Pancreas (tissue), 10 donors: ENCODE measurements at places on chromosomes 4 and X. TPM values are rescaled to one million over a fixed set of nuclear protein-coding genes. Genes with fewer than 3 reads are reported as not detected.

SLC38A5 gene
- total RNA-seq: 91.9 TPM

GRCh38 chrX:145410622-145411021 lies 163.3 kb downstream of the SPANXN1 start:
- H3K27me3 ChIP-seq: no peaks in the 10 kb centered on the region
- no peaks in the 10 kb centered on the region for H3K36me3 ChIP-seq
- no peak overlapping the region for H3K4me3 ChIP-seq
- no peaks in the 10 kb centered on the region for H3K4me1 ChIP-seq

PHEX gene
- not detected for total RNA-seq

- H3K4me3 ChIP-seq: no peak overlapping the region
- DNase-seq: no peak
- peaks cover 9% of the 10 kb centered on the region for H3K36me3 ChIP-seq
Observed at GRCh38 chr4:184408684-184409081, 65.7 kb downstream of the IRF2 start.

DNA sequence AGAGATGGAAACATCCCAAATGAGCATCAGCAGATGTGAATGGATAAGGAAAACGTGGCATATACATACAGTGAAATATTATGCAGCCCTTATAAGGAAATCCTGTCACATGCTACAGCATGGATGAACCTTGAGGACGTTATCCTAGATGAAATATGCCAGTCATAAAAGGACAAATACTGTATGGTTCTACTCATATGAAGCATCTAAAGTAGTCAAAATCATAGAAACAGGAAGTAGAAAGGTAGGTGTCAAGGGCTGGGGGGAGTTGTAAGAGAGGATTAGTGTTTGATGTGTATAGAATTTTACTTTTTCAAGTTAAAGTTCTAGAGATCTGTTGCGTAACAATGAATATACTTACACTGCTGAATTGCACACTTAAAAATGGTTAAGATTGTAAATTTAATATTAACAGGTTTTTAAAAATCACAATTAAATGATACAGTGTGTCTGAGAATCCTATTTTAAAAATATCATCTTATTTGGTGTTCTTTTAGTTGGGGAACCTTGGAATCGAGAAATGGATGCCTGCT lies 58.5 kb downstream of the KDM6A start:
- H3K27ac ChIP-seq: no peak overlapping the region
- H3K4me1 ChIP-seq: peaks cover 14% of the 10 kb centered on the region
- H3K36me3 ChIP-seq: no peaks in the 10 kb centered on the region
- H3K27me3 ChIP-seq: no peaks in the 10 kb centered on the region

CCDC160 gene
- 0.14 TPM for total RNA-seq

DNA sequence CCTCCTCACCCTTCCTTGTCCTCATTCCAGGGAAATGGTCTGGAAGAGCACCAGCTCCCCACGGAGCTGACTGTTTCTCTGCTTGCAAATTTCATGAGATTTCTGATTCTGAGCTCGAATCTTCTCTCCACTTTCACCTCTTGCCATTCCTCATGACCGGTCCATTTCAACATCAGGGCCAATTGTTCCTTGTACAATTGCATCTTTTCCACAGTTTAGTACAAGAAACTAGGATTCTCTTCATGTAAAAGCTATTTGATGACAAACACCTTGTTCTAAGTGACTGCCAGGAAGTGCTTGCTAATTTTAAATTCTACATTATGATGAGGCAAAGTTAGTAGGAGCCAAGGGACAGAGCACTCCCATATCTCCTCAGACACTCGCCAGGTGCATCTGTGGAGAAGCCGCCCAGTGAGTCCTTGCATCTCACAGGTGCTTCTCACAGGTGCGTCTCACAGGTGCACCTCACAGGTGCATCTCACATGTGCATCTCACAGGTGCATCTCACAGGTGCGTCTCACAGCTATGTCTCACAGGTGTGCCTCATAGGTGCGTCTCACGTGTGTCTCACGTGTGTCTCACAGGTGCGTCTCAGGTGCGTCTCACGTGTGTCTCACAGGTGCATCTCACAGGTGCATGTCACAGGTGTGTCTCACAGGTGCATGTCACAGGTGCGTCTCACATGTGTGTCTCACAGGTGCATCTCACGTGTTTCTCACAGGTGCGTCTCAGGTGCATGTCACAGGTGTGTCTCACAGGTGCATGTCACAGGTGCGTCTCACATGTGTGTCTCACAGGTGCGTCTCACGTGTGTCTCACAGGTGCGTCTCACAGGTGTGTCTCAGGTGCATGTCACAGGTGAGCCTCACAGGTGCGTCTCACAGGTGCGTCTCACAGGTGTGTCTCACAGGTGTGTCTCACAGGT lies 3.0 kb upstream of the PDE6B start:
- no peaks in the 10 kb centered on the region for H3K36me3 ChIP-seq
- no peak overlapping the region for H3K27ac ChIP-seq
- H3K27me3 ChIP-seq: no peaks in the 10 kb centered on the region
- H3K4me1 ChIP-seq: no peaks in the 10 kb centered on the region

DNA sequence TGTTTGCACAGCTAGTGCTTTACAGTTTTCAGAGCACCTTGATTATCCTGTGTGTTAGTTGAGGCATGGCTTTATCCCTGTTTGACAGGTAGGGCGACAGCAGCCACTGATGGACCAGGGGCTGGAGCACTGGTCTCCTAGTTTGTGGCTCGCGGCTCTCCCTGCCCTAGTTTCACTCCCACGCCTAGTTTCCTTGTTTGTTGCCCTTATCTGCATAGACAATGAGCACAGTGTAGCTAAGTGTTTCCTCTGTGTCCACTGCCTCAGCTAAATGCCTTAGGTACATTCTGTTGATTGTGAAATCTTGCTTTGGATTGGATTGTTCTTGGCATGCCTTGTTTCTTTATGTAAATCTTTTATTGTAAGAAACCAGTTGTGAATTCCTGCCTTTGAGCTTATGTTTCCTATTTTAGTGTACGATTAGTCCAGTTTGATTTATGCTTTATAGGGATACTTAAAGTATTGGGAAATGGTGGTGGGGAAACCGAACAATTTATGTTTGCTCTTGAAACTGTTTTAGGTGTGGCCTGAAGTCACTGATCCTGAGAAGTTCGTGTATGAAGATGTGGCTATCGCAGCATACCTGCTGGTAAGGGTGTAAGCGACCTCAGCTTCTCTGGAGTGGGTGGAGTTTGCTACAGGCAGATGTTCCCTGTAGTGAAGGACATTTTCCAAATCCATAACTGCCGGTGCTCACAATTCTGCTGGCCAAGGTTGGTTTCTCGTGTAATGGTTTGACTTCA lies 11.0 kb downstream of the TRMT44 start:
- no peak for DNase-seq
- peaks cover 3% of the 10 kb centered on the region for H3K36me3 ChIP-seq
- H3K4me1 ChIP-seq: no peaks in the 10 kb centered on the region
- H3K27me3 ChIP-seq: no peaks in the 10 kb centered on the region

GRCh38 chr4:177895136-177895535 lies 452.9 kb upstream of the AGA start:
- no peak overlapping the region for H3K27ac ChIP-seq
- H3K4me1 ChIP-seq: no peaks in the 10 kb centered on the region
- H3K27me3 ChIP-seq: no peaks in the 10 kb centered on the region
- no peak overlapping the region for H3K4me3 ChIP-seq
- no peak for DNase-seq
- H3K36me3 ChIP-seq: no peaks in the 10 kb centered on the region

GRCh38 chr4:142379277-142380051 lies 466.6 kb downstream of the INPP4B start:
- H3K27ac ChIP-seq: peak overlapping the region; percentile 56
- no peak overlapping the region for H3K4me3 ChIP-seq
- H3K27me3 ChIP-seq: no peaks in the 10 kb centered on the region
- H3K4me1 ChIP-seq: peaks cover 21% of the 10 kb centered on the region

PCDH7 gene
- 0.43 TPM for total RNA-seq

- no peaks in the 10 kb centered on the region for H3K4me1 ChIP-seq
- no peaks in the 10 kb centered on the region for H3K27me3 ChIP-seq
- no peak for DNase-seq
- no peak overlapping the region for H3K4me3 ChIP-seq
- no peaks in the 10 kb centered on the region for H3K36me3 ChIP-seq
Observed at GRCh38 chr4:155679343-155679742, 12.7 kb downstream of the GUCY1A1 start.

DNA sequence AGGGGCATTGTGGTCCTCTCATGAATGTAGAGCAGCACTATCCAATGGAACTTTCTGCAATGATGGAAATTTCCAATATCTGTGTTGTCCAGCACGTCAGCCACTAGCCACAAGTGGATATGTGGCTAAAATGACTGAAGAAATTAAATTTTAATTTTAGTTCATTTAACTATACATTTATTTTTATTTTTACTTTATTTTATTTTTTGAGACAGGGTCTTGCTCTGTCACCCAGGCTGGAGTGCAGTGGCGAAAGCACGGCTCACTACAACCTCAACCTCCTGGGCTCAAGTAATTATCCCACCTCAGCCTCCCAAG lies 13.3 kb upstream of the RBBP7 start:
- DNase-seq: no peak
- H3K4me1 ChIP-seq: no peaks in the 10 kb centered on the region
- H3K36me3 ChIP-seq: no peaks in the 10 kb centered on the region

DNA sequence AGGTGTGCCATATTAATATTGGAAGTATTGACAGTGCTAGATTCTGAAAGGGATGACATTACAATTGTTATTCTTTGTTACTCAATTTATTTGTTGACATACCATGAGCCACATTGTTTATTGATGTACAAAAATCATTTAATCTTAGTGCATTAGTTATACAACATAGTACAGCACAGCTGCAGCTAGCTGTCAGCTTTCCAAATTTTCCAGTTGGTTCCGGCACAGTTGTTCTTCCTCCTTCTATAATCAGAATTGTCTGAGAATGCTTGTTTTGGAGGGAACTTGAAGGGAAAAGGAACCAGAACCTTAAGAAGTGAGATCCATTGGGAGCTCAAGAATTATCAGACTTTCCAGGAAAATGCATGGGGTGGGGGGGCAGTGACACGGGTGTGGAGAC lies 281.4 kb downstream of the ZIC3 start:
- no peak overlapping the region for H3K4me3 ChIP-seq
- H3K27ac ChIP-seq: no peak overlapping the region
- no peak for DNase-seq
- H3K36me3 ChIP-seq: no peaks in the 10 kb centered on the region
- no peaks in the 10 kb centered on the region for H3K27me3 ChIP-seq

- H3K36me3 ChIP-seq: no peaks in the 10 kb centered on the region
- DNase-seq: no peak
- no peak overlapping the region for H3K27ac ChIP-seq
- no peaks in the 10 kb centered on the region for H3K4me1 ChIP-seq
- H3K4me3 ChIP-seq: no peak overlapping the region
- H3K27me3 ChIP-seq: no peaks in the 10 kb centered on the region
Observed at GRCh38 chrX:46991664-46992063, 79.4 kb downstream of the JADE3 start.

GRCh38 chrX:133435544-133436124 lies 20.3 kb upstream of the GPC4 start:
- H3K27me3 ChIP-seq: no peaks in the 10 kb centered on the region
- no peak for DNase-seq
- no peak overlapping the region for H3K27ac ChIP-seq
- H3K4me1 ChIP-seq: no peaks in the 10 kb centered on the region
- H3K4me3 ChIP-seq: no peak overlapping the region

- H3K36me3 ChIP-seq: no peaks in the 10 kb centered on the region
- H3K27ac ChIP-seq: no peak overlapping the region
- no peaks in the 10 kb centered on the region for H3K27me3 ChIP-seq
Observed at GRCh38 chr4:181933471-181933870, 309.7 kb upstream of the TENM3 start.

GRCh38 chr4:82899374-82900065 lies 1.0 kb upstream of the THAP9 start:
- peak overlapping the region; percentile 100 for H3K27ac ChIP-seq
- peak overlapping the region; percentile 76 for H3K4me3 ChIP-seq
- peaks cover 13% of the 10 kb centered on the region for H3K4me1 ChIP-seq
- no peaks in the 10 kb centered on the region for H3K27me3 ChIP-seq

GRCh38 chr4:63618883-63619718 lies 790.1 kb downstream of the TECRL start:
- no peak overlapping the region for H3K27ac ChIP-seq
- no peak overlapping the region for H3K4me3 ChIP-seq
- no peaks in the 10 kb centered on the region for H3K4me1 ChIP-seq
- no peaks in the 10 kb centered on the region for H3K27me3 ChIP-seq

- no peak overlapping the region for H3K4me3 ChIP-seq
- H3K27me3 ChIP-seq: no peaks in the 10 kb centered on the region
- no peak overlapping the region for H3K27ac ChIP-seq
- DNase-seq: no peak
- no peaks in the 10 kb centered on the region for H3K4me1 ChIP-seq
Observed at GRCh38 chr4:112141366-112142138, 3.7 kb upstream of the FAM241A start.

DNA sequence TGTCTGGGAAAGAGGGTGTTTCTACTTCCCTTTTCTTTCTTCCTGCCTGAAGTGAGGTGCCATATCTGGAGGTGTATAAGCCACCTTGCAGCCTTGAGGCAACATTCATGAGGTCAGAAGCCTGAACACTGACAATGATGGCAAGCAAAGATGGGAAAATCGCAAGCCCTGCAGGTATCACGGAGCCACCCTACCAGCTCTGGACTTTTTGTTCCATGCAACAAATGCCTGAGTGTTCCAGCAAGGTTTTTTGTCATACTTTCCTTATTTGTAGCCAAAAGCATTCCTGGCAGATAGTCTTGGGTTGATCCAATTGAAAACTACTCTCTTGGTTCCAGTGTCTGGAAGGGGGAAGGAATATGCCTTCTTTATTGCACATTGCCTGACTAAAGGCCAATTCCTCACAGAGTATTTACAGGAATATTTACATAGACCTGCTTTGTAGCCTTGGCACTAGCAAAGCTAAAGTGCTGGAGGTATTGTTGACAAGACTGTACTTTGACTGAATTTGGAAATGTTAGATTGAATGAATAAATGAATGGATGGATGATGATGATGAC lies 14.4 kb upstream of the SOD3 start:
- no peaks in the 10 kb centered on the region for H3K27me3 ChIP-seq
- H3K36me3 ChIP-seq: no peaks in the 10 kb centered on the region
- peaks cover 5% of the 10 kb centered on the region for H3K4me1 ChIP-seq
- H3K4me3 ChIP-seq: no peak overlapping the region

DNA sequence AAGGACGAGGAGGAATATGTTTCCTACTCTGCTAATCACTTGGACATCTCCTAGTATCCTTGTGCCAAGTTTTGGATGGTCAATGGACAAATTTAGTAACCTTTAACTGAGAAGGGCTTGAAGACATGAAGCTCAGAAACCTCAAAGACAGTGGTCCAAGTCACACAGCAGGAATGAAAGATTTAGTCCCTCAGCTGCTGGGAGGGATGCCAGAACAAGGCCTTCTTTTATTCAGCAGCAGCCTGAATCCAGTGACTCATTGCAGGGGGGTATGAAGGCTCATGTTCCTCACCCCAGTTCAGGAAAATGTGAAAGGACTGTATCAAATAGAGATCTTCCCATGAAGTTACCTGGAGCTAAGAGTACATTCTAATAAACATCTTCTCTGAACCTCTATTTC lies 214.9 kb upstream of the UGT8 start:
- H3K27me3 ChIP-seq: no peaks in the 10 kb centered on the region
- H3K4me3 ChIP-seq: no peak overlapping the region
- H3K36me3 ChIP-seq: no peaks in the 10 kb centered on the region
- no peaks in the 10 kb centered on the region for H3K4me1 ChIP-seq
- DNase-seq: no peak
